ENCODE measurements at places on chromosomes 4 and X.

DNA sequence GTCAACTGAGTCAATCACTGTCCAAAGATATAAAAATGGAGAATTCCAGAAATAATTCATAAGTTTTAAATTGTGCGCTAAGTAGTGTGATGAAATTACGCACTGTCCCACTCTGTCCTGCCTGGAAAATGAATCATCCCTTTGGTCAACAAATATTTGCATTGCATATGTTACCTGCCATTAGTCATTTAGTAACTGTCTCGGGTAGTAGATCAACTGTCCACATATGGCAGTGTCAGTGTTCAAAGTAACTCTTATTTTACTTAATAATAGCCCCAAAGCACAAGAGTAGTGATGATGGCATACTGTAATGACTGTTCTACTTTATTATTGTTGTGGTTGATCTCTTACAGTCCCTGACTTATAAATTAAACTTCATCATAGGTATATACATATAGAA, 3.4 kb downstream of the YTHDC1 start:
- no peak for DNase-seq

GRCh38 chr4:121138039-121138825, 25.9 kb downstream of the TNIP3 start:
- no peak for DNase-seq

- DNase-seq, result no peak
Measured at GRCh38 chr4:80062527-80062926, 10.5 kb downstream of the ANTXR2 start.

- no peak for DNase-seq
Measured at GRCh38 chr4:154961263-154961662, 180.2 kb downstream of the RBM46 start.

- peak; percentile 96 for DNase-seq
Measured at GRCh38 chr4:56410247-56411062, 23.2 kb upstream of the AASDH start.

DNA sequence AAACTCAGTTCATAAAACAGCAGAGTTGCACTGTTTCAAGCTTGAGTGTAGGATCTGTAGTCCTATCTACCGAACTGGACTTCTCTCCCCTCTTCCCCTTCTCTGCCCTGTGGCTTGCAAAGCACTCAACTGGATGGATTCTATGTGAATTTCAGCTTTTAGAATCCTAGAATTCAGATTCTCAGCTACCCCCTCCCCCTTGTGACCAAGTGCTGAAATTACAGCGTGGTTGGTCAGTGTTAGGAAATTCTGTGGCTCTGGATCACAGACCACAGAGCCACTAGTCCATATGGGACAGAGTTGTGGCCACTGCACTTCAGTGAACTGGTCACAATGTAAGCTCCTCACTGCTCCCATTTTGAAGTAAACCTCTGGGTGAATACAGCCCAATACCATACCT, 64.6 kb upstream of the TRPC5 start:
- DNase-seq, result peak; percentile 6

- DNase-seq, result no peak
Measured at GRCh38 chr4:97215409-97215941, 927.8 kb downstream of the STPG2 start.

GRCh38 chrX:12975991-12976558, 1.2 kb downstream of the TMSB4X start:
- no peak for DNase-seq

DNA sequence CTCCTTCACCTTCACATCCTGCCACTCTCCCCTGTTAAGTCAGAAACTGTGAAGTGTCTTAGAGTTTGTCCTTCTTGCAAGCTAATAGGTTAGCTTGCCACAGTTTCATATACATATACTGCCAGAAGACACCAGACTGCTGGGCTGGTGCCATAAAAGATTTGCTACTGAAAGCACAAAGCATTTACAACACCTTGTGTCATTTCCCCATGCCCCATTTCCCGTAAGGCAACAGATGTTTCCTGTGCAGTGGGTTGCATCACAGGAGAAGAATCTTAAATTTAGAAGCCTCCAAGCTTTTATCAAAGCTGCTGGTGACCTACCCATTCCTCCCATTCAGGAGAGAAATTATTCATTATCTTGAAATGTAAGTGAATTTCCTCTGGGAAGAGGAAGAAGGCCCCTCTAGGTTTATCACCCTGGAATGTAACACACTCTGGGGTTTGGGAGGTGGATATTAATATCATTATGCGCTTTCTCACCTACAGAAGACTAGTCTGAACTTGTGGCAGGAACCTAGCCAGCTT, 34.5 kb upstream of the RAB33B start:
- DNase-seq, result no peak

DNA sequence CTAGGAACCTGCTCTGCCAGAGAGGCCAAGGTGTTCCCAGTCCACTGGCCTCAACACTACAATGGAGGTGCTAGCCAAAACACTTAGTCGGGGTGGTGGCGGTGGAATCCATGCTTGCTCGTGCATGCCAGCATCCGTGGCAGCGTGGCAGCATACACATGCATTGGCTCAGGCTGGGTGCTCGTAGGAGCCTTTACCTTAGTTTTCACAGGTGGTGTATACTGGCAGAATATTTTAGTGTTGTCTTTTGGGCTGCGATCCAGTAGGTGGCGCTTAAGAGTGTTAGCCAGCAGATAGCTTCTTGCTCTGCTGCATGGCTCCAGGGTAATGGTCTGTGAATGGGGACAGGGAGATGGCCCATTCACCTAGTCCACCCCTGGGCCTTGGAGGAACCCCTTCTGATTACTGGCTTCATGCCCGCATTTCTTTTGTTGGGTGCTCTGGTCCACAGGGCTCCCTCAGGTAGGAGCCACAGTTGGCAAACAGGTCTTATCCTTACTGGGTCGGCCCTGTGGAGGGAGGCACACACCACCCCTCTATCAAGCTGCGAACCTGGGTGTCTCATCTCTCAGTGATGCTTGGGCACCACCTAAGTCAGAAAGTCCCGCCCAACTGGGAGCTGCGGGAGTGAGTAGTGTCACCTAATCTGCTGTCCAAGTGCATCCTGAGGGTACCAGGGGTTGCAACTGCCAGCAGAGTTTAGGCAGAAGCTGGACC, 40.0 kb downstream of the RIPPLY1 start:
- DNase-seq, result no peak

GRCh38 chrX:104641176-104641575, 75.2 kb downstream of the IL1RAPL2 start:
- DNase-seq, result no peak

- no peak for DNase-seq
Measured at GRCh38 chrX:97564496-97564895, 680.8 kb downstream of the RPA4 start.

DNA sequence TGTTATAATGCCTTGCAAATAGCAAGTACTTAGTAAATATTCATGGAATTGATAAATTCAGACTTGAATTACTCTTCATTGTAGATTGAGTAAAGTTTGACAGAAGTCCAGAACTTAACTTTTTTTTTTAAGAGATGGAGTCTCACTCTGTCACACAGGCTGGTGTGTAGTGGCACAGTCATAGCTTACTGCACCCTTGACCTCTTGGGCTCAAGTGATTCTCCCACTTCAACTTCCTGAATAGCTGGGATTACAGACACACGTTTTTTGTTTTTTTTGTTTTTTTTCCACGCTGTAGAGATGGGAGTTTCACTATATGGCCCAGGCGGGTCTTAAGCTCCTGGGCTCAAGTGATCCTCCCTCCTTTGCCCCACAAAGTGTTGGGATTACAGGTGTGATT, 32.1 kb downstream of the UBE2K start:
- no peak for DNase-seq

DNA sequence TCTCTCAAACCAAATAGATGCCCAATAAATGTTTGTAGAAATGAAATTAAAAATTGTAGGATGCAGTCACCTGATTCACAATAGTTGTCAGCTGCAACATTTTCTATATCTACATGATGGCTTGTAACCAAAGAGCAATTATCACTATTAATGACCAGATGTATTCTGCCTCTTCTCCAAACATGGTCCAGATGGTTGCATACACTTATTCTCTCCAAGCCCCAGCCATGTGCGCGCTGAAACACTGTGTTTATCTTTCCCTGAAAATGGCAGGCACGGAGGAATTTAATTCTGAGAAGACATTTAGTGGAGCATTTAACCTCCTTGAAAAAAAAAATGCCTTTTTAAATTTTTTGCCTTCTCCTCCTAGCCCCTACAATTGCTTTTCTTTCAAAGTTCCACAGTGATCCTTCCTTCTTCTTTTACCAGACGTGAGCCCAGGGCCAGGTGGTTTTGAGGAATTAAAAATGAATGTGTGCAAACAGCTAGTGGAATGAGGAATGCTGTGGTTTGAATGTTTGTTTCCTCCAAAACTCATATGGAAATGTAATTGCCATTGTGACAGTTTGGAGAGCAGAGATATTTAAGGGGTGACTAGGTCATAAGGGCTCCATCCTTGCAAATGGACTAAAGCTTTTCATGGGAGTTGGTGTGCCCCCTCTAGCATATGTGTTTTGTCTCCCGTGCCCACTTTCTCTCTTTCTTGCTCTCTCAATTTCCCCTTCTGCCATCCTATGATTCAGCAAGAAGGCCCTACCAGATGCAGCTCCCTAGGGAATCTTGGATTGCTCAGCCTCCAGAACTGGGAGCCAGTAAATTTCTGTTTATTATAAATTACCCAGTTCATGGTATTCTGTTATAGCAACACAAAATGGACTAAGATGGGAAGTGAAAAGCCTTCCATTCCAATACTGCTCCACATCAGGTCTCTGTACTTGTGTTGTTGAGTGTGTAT, 136.0 kb downstream of the GABRB1 start:
- no peak for DNase-seq

- DNase-seq, result no peak
Measured at GRCh38 chrX:6226596-6227452, 1.8 kb downstream of the NLGN4X start.

DNA sequence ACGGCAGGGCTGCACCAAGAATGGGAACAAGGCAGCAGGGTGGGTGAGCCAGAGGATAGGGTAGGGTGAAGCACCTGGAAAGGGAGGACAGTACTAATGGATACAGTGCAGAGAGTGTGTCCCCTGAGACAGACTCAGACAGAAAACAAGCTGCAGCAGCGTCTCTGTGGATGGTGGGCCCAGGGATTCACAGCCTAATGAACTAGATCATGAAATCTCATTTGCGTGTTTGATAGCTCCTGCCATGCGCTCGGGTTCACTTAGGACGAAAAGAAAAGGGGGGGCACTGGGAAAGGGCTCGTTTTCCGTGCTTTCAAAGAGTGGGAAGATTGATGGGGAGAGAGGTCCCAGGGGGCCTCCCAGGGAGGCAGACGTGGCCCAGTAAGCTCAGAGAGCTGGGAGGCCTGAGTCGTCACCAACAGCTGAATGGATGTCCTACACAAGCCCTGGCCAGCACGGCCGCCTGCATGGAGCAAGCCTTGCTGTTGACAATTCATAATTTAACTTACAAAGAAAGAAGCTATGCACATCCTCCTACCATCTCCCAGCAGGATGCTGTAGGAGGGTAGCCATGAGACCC, 446.9 kb downstream of the BCOR start:
- DNase-seq, result no peak

- peak; percentile 47 for DNase-seq
Measured at GRCh38 chr4:111689214-111689613, 456.0 kb upstream of the FAM241A start.

DNA sequence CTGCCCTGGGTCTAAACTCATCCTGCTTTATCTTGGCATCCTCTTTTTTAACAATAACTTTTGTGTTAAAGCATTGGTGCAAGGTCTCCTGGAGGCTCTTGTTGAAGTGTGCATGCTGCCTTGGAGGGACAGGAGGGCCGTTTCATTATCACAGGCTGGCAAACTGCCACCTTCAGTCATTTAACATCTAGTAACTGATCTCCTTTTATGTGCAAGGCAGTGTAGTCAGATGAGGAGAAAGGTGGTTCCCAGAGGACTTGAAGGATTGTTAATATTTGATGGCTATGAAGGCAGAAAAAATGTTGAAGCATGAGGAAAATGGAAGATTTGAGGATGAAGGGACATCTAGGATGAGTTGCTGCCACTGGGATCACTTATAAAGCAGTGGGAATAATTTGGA, 439.4 kb downstream of the RAPGEF2 start:
- DNase-seq, result no peak

- no peak for DNase-seq
Measured at GRCh38 chr4:132299841-132300240, 849.3 kb upstream of the PCDH10 start.

- no peak for DNase-seq
Measured at GRCh38 chrX:49947781-49948180, 25.4 kb downstream of the CLCN5 start.

DNA sequence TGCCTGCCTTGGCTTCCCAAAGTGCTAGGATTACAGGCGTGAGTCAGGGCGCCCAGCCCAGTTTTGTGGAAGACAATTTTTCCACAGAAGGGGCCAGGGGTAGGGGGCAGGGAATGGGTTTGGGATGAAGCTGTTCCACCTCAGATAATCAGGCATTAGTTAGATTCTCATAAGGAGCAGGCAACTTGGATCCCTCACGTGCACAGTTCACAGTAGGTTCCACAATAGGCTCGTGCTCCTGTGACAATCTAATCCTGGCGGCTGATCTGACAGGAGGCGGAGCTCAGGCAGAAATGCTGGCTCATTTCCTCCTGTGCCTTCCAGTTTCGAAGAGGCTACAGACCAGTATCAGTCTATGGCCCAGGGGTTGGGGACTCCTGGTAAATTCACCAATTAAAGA, 491.6 kb upstream of the AADAT start:
- no peak for DNase-seq

GRCh38 chr4:106659371-106659770, 290.8 kb upstream of the GIMD1 start:
- DNase-seq, result peak; percentile 90

DNA sequence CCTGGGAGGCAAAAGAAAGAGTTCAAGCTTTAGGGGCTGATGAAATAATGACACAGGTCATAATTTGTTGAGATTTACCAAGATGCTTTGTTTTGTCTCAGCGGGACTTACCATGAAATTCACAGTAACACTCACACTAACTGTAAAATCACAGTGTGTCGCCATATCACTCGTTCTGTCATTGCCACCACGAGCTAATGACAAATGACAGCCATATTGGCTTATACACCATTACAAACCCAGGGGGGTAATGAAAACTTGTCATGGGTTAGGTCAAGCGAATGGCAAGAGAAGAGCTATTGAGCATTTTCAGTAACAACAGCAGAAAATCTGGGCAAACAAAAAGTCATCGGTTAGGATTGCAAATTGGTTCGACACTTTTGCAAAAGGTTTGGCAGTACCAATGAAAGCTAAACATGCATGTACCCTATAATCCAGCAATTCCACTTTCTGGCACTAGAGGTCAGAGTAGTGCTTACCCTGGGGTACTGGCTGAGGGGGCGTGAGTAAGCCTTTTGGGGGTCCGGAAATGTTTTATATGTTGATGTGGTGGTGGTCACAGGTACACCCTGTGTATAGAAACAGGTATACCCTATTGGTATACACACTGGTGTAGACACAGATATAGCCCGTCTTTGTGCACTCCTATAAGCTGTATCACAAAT, 83.9 kb upstream of the RAI2 start:
- no peak for DNase-seq
